ENCODE measurements at places on chromosomes 1 and 21.
A peak's percentile ranks its signal among the peaks of the same experiment; 100 is the strongest.

- peak; percentile 64 for DNase-seq
These were observed 54.0 kb downstream of the AKT3 start for GRCh38 chr1:243796016-243796415.

- DNase-seq = no peak
These were observed 174.1 kb downstream of the KCNJ6 start for GRCh38 chr21:37742115-37742514.

DNA sequence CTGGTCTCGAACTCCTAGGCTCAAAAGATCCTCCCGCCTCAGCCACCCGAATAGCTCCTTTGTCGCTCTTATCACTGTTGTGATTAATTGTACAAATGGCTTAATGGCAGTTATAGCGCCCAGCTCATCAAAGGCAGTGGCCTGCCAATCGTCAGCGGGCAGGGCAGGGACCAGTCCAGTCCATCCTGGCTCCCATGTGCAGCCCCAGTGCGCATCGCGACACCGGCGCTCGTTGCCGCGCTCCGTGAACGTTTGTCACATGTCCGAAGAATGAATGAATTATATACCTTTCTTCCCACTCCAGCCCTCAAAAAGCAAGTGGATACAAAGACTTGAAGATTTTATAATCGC is 18.4 kb downstream of the MTX1 start:
- DNase-seq = peak; percentile 86

DNA sequence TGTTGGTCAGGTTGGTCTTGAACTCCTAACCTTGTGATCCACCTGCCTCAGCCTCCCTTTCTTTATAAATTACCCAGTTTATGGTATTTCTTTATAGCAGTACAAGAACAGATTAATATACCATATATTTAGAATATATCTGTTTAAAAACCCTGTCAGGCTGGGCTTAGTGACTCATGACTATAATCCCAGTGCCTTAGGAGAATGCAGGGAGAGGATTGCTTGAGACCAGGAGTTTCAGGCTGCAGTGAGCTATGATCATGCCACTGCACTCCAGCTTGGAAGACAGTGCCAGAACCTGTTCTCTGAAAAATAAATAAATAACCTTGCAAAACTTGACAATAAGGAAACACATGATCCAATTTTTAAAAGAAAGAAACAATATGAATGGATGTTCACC is 43.9 kb downstream of the ZNF684 start:
- DNase-seq = peak; percentile 19

- no peak for DNase-seq
These were observed 16.3 kb downstream of the RNF19B start for GRCh38 chr1:32948390-32948722.

GRCh38 chr1:152926091-152926490 is 17.7 kb downstream of the IVL start:
- DNase-seq = peak; percentile 28

DNA sequence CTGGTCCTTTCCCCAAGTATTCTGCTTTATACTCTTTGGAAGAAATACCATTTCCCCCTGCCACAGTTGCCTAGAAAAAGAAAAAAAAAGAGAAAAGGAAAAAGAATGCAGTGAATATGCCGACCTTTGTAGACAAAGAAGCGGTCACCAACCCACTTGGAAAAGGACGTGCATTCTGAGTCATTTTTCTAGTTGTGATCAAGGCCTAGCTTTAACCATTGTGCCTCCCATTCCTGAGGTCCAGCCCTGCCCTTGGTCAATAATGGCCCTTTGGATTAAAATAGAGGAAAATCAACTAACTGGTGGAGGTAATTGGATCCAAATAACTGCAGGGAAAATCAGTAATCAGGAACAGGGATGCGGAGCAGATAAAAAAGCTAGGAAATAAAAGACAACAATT is 24.8 kb downstream of the S1PR1 start:
- no peak for DNase-seq

DNA sequence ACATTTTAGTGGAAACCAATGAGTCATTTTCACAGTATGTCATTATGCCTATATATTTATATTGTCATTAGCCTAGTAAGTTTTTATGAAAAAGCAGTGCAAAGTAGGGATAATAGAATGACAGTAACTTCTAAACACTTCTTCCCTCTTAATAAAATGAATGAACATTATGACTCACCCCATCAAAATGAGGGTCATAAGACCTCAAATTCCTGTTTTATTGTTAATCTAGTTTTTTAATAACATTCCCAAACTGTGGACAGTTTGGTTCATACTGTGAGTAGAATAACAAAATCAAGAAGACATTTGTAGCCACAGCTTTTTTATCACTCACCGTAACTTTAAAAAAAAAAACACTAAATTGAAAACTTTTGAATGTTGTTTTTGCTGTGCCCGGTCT is 160.5 kb downstream of the LRRC40 start:
- no peak for DNase-seq

DNA sequence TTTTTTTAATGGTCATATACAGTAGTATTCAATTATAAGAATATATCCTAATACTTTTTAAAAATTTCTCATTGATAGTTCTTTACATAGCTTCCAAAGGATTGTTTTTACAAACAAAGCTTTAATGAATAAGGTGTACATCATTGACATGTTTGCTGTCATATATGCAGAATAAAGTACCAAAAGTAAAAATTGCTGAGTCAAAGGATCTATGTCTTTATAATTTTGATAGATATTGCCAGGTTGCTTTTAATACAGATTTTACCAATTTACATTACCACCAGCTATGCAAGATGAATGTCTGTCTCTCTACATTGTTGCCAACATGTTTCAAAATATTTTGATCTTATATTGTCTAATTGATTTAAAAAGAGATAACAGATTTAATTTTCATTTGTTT is 173.9 kb upstream of the FAM78B start:
- DNase-seq = no peak

DNA sequence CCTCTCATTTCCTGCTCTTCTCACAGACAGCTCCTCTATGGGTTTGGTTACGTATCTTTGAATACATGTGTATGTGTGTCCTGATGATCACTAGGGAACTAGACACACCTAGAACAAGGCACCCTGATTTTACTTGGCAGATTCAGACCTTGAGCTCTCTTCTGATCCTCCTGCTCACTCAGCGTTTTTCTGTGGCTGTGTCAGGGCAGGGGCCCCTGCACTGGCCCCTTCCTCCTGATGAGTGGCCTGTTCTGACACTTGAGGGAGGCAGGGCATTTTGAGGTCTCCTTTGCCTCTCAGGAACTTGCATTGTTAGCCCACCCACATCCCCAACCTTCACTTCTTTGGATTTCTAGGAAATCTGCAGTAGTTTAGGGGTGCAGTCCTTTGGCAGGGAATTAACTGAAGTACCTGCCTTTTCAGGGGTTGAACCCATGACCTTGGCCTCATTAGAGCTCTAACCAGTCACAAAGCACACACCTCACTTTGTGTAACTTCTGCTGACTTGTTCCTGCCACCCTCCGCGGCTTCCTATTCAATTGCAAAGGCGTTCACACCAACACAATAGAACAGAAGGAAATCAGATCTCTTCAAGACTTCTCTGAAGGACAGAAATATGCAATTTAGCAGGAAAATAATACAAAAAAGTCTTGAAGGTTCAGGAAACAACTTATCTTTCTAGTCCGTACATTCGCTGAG is 8.8 kb downstream of the SMYD2 start:
- DNase-seq = no peak

GRCh38 chr1:236147521-236148469 is 5.5 kb downstream of the GPR137B start:
- no peak for DNase-seq

- no peak for DNase-seq
These were observed 45.3 kb downstream of the B3GALT5 start for GRCh38 chr21:39658066-39658465.

DNA sequence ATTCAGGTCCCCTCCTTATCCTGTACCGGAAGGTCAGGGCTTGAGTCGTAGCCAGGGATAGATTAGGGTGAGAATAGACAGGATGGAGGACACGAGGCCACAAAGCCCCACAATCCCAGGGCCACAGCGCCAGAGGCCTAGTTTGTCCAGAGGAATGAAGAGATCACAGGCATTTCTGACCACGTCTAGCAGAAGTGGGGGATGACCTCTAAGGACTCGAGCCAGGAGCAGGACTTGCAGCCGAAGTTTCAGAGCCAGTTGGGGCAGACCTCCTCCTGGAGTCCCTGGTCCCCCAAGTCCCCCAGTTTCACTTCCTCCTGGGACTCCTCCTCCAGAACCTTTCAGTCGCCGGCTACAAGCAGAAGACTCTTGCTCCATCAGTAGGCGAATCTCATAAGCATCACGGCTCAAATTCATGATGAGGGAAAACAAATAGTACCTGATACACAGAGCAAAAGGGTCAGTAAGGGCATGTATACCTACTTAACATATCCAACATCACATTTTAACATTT is 2.3 kb upstream of the ITGA10 start:
- no peak for DNase-seq

- DNase-seq = peak; percentile 43
These were observed 5.8 kb upstream of the SLC44A5 start for GRCh38 chr1:75616436-75617433.

DNA sequence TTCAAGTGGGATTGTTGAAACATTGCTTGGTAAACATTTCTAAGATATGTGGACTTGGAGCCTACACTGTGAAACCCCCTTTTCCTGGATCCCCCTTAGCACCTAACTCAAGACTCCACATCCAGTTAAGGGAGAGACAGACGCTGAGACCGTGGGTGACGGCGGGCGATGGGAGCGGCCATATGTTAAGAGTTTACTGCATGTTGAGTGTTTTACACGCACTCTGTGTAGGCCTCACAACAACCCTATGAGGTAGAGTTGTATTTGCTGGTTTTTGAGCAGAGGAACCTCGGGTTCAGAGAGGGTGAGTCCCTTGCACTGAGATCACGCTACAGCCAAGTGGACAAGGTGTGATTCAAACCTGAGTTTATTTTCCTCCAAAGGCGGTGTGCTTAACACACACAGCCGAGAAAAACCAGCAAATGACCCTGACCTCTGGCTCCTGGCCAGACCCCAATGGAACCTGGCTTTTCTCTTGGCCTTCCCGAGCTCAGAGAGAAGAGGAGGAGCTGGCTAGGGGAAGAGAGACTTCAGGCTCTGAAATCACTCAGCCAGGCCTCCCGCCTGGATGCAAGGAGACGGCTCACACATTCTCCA is 46.9 kb upstream of the GOLT1A start:
- no peak for DNase-seq

Data from NCI-H82 (cell line).